ENCODE measurements at places on chromosomes 3 and 15.

- H3K27me3 ChIP-seq = peaks cover 3% of the 10 kb centered on the region
- peaks cover 85% of the 10 kb centered on the region for H3K36me3 ChIP-seq
- no peak overlapping the region for H3K27ac ChIP-seq
- H3K4me3 ChIP-seq = no peak overlapping the region
Measured at GRCh38 chr3:126737527-126737926, 33.5 kb downstream of the CHCHD6 start.

DNA sequence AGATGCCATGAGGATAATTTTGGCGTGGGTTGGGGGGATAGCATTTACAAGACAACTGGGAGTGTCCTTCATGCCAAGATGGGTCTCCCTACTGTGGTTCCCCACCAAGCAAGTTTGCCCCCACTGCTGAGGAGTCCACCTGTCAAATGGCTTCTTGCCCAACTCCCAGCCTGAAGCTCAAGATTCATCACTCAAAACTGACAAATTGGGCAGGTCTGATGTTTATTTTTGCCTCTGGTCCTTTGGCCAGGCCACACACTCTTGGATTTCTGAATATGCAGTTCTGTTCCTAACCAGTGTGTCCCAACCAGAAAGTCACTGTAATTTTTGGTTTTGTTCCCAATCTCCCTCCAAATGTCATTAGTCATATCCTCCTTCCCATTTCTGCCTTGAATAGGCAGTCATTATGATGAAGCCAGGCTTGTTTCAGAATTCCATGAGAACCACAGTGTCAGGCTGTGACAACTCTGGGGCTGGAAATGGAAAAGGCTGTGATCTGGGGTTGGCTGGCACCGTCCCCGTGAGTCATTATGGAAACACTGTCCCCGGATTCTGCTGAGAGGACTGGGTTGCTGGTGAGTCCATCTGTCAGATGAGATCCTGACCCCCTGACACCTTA is 29.3 kb upstream of the MEF2A start:
- no peak overlapping the region for H3K27ac ChIP-seq
- no peak overlapping the region for H3K4me3 ChIP-seq
- H3K4me1 ChIP-seq = peaks cover 13% of the 10 kb centered on the region
- peaks cover 4% of the 10 kb centered on the region for H3K27me3 ChIP-seq
- no peaks in the 10 kb centered on the region for H3K36me3 ChIP-seq

GRCh38 chr3:42228796-42229195 is 37.2 kb downstream of the CCK start:
- no peaks in the 10 kb centered on the region for H3K27me3 ChIP-seq
- H3K4me3 ChIP-seq = no peak overlapping the region
- peaks cover 17% of the 10 kb centered on the region for H3K4me1 ChIP-seq
- no peak overlapping the region for H3K27ac ChIP-seq
- no peak for DNase-seq

GRCh38 chr3:187315872-187316271 is 24.3 kb upstream of the MASP1 start:
- H3K36me3 ChIP-seq = no peaks in the 10 kb centered on the region
- peaks cover 25% of the 10 kb centered on the region for H3K27me3 ChIP-seq
- no peak overlapping the region for H3K4me3 ChIP-seq

DNA sequence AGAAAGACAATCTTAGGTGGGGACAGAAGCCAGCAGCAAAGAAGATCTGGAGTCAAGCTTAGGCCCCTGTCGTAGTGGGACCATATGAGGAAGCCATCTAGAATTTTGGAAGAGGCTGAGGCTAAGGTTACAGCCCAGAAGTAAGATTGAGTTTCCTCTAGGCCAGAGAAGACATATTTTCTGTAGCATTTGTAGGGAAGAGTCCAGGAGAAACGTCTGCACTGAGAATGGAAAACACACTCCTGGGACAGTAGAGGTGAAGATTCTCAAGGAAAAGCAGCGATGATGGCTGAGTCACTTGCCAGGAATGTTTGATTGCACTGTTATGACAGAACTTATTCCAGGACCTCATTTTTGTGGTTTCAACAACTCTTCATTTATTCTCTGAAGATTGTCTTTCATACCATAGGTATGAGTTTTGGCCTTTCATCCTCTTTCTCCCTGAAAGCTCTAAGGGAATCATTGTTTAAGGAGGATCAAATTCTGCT is 107.2 kb downstream of the GTPBP8 start:
- H3K36me3 ChIP-seq = peaks cover 34% of the 10 kb centered on the region
- no peak overlapping the region for H3K4me3 ChIP-seq
- no peak for DNase-seq
- peak overlapping the region; percentile 88 for H3K27ac ChIP-seq
- H3K27me3 ChIP-seq = no peaks in the 10 kb centered on the region

- peak overlapping the region; percentile 83 for H3K4me3 ChIP-seq
- H3K36me3 ChIP-seq = peaks cover 4% of the 10 kb centered on the region
- peak; percentile 19 for DNase-seq
- peaks cover 78% of the 10 kb centered on the region for H3K4me1 ChIP-seq
Measured at GRCh38 chr3:146161663-146162002, 649 bp upstream of the PLOD2 start.

GRCh38 chr3:123292321-123293310 is 90.9 kb downstream of the SEC22A start:
- peaks cover 14% of the 10 kb centered on the region for H3K27me3 ChIP-seq
- DNase-seq = no peak
- no peak overlapping the region for H3K4me3 ChIP-seq
- H3K36me3 ChIP-seq = no peaks in the 10 kb centered on the region
- H3K4me1 ChIP-seq = no peaks in the 10 kb centered on the region

DNA sequence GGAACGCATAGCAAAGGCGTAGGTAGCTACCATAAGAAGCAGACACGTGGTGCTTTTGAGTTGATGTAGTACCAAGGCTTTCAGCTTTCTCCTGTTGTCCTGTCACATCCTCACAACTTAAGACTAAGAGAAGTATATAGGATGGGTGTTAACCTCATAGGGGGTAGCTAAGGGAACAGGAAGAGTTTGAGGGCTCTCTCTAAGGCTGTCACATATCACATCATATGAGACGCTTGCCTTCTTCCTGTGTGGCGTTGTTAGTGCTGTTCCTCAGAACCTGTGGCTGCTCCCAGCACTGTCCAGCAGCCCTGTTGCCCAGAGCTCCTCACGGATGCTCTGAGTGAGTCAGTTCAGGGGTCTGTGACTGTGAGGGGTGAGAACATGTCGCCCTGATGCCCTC is 14.7 kb downstream of the DHX30 start:
- H3K27me3 ChIP-seq = peaks cover 4% of the 10 kb centered on the region
- H3K27ac ChIP-seq = no peak overlapping the region
- no peak overlapping the region for H3K4me3 ChIP-seq
- no peaks in the 10 kb centered on the region for H3K4me1 ChIP-seq
- H3K36me3 ChIP-seq = peaks cover 57% of the 10 kb centered on the region

DNA sequence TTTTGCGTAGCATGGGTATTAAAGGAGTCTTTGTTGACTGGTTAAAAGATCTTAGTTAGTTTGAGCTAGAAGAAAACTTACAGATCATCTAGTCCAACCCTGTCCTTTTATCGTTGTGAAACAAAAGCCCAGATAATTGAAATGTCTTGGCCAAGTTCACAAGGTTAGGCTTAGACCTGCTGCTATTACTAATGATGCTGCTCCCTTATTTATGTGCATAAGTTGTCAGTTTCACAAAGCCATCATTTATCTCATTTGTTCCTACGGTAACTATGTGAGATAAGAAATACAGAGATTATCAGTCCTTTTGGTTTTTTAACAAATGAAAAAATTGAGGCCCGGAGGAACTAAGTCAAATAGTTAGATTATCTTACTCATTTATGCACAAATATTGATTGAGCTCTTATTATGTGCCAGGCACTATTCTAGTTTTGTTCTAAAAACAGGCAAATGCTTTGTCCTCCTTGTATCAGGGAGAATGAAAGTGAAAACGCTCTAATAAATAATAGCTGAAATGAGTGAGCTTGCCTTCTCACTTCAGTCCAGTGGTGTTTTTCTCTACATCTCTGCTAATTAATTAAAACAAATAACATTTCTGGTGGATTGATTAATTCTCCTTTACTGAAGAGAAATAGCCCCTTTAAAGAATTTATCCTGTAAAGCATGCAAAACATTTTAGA is 49.1 kb upstream of the TPRG1 start:
- peaks cover 5% of the 10 kb centered on the region for H3K4me1 ChIP-seq
- H3K36me3 ChIP-seq = peaks cover 5% of the 10 kb centered on the region
- no peak overlapping the region for H3K27ac ChIP-seq

DNA sequence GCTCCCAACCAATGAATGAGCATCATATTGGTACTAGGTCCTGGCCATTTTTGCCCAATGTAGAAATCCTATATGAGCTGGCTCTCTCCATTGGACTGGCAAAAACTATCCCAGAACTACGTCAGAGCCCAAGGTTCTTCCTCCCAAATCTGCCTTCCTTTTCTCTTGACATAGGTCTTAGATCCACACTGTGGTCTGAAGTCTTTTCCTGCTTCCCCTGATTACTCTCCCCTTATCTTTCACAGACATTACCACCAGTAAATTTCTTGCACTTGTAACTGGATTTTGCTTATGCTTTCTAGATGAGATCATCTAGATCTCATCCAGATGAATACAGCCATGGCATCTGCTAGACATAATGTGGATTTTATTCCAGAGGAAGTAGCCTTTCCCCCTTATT is 141.2 kb upstream of the GADL1 start:
- DNase-seq = no peak
- peaks cover 1% of the 10 kb centered on the region for H3K4me1 ChIP-seq
- H3K27me3 ChIP-seq = peaks cover 5% of the 10 kb centered on the region

- H3K27ac ChIP-seq = peak within 1 kb of the TSS; percentile 99
- H3K27me3 ChIP-seq = peaks cover 4% of the 10 kb centered on the region
- DNase-seq = peak; percentile 73
- H3K4me1 ChIP-seq = peaks cover 57% of the 10 kb centered on the region
- peak within 1 kb of the TSS; percentile 92 for H3K4me3 ChIP-seq
- H3K36me3 ChIP-seq = peaks cover under 1% of the 10 kb centered on the region
Measured at GRCh38 chr3:71583566-71584393, at the start of gene FOXP1. Gene FOXP1 (minus strand): TSS chr3:71583728. CDS start chr3:71198381, 385,347 bp downstream.

- H3K36me3 ChIP-seq = no peaks in the 10 kb centered on the region
- H3K27ac ChIP-seq = no peak overlapping the region
- H3K27me3 ChIP-seq = peaks cover 4% of the 10 kb centered on the region
- no peaks in the 10 kb centered on the region for H3K4me1 ChIP-seq
- H3K4me3 ChIP-seq = no peak overlapping the region
- DNase-seq = no peak
Measured at GRCh38 chr3:110352841-110353604, 718.6 kb upstream of the NECTIN3 start.

DNA sequence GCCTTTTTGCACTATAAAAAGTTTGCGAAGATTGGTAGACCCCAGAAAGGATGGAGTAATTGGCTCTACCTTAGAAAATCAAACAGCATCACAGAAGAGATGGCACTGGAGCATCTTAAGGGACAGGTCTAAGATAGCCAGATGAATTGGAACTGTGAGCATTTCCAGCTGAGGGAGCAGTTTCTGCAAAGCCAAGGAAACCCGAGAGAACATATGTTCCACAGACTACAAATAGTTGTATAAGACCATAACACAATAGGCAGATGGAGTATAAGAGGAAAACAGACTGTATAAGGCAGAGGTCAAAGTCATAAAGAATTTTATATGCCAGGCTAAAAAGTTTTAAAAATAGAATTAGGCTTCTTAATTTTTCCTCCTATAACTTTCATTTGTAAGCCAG is 46.0 kb downstream of the TSC22D2 start:
- H3K27ac ChIP-seq = no peak overlapping the region
- peaks cover 55% of the 10 kb centered on the region for H3K36me3 ChIP-seq
- H3K27me3 ChIP-seq = no peaks in the 10 kb centered on the region
- no peak overlapping the region for H3K4me3 ChIP-seq
- peaks cover 9% of the 10 kb centered on the region for H3K4me1 ChIP-seq

DNA sequence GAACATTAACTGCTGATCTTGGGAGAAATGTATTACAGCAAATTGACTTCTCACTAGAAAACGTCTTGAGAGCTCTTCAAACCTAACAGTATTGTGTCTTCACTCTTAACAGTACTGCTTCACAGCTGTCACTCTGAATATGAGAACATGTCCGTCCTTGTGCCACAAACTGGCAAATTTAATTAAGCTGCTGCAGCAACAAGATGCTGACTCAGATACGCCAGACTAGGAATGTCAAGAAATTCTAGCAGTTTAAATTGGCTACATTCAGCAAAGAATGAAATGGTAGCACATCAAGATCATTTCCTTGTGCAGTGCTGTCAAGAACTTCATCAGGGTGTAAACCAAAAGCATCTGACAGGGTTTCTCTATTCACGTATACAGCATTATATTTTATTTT is 7.6 kb downstream of the ICE2 start:
- no peaks in the 10 kb centered on the region for H3K27me3 ChIP-seq
- no peak overlapping the region for H3K4me3 ChIP-seq
- peaks cover 11% of the 10 kb centered on the region for H3K4me1 ChIP-seq

DNA sequence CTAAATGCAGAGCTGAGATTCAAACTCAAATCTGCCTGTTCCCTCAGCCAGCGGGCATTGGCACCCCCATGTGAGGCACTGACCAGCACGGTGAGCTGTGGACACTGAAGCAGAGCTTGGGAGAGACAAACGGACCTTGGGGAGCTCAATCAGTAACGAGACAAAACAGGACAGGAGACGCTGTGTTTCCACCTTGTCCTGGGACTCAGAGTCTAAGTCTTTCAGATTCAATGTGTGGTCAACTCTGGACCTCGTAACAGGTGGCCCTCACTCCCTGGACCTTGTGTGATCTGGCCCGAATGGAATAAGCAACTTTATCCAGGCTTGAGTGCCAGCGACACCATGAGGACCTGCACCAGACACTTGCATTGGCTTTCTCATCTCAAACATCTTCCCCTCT is 232.5 kb downstream of the UACA start:
- peaks cover 48% of the 10 kb centered on the region for H3K27me3 ChIP-seq
- H3K4me1 ChIP-seq = peaks cover 45% of the 10 kb centered on the region
- H3K27ac ChIP-seq = no peak overlapping the region
- H3K36me3 ChIP-seq = no peaks in the 10 kb centered on the region

GRCh38 chr15:100835636-100836035 is 44.0 kb upstream of the ALDH1A3 start:
- peaks cover 27% of the 10 kb centered on the region for H3K4me1 ChIP-seq
- no peak overlapping the region for H3K27ac ChIP-seq
- no peak for DNase-seq
- H3K36me3 ChIP-seq = no peaks in the 10 kb centered on the region
- H3K4me3 ChIP-seq = no peak overlapping the region
- peaks cover 20% of the 10 kb centered on the region for H3K27me3 ChIP-seq

DNA sequence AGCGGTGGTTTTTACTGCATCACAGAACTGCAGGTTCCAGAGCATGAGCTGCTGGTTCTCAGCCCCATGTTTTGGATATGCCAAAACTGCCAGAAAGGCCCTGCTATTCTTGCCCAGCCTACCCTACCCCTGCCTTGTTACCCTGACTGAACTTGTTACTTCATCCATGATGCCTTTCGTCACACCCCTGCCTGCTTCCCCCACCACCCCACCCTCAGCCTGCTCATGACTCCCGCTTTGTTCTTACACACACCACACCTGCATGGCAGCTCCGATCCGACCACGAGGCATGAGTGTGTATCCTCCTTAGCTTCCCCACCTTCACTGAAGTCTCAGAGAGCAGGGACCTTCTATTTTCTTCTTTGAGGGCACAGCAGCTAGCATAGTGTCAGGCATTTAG is 5.1 kb upstream of the TM4SF1 start:
- peaks cover 14% of the 10 kb centered on the region for H3K36me3 ChIP-seq
- no peak overlapping the region for H3K27ac ChIP-seq
- no peaks in the 10 kb centered on the region for H3K27me3 ChIP-seq
- no peak overlapping the region for H3K4me3 ChIP-seq
- H3K4me1 ChIP-seq = peaks cover 34% of the 10 kb centered on the region

Data from nephron progenitor cell (in vitro differentiated cells).